ENCODE measurements at places on chromosomes 6 and 20.

GRCh38 chr6:165701564-165702354 is 38.7 kb upstream of the PDE10A start:
- DNase-seq: no peak

DNA sequence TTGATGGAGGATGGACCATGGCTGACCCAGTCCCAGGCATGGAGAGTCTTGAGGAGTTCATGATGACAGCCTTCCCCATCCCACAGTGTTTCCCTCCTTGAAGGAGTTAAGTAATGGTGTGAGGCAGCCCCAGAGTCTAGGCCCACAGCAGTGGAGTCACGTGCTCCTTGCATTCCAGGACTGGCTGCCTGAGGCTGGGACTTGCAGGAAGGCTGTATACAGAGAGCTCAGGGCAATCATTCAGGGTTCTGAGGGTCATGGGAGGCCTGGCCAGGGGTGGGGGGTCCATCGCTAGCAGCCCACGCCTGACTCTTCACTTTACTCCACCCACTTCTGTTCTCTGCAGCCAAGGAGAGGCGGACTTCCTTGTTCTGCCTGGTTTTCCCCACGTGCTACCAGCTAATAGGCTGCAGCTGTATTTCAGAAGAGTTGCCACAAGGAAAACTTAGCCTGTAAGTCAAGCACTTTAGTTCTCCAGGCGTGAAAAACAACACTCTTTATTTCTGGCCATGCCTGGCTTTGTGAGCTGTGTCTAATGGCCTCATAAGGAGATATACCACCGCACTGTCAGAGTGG is 272.5 kb downstream of the DHX35 start:
- DNase-seq: no peak

DNA sequence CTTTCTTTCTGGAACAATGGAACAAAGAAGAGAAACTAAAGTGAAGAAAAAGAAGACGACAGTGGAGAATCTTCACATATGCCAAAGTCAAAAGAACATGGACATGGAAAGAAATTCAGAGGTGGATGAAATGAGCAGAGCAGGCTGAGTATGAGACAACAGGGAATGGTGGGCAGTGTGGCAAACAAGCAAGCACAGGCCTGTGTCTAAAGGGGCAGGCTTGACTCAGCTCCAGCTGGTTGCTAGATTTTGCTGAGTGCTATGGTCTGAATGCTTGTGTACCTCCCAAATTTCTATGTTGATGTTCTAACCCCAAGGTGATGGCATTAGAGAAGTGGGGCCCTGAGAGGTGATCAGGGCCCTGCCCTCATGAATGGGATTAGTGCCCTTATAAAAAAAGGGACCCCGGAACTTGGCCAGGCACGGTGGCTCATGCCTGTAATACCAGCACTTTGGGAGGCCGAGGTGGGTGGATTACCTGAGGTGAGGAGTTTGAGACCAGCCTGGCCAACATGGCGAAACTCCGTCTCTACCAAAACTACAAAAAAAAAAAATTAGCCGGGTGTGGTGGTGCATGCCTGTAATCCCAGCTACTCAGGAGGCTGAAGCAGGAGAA is 49.6 kb downstream of the ZMYND8 start:
- DNase-seq: no peak

DNA sequence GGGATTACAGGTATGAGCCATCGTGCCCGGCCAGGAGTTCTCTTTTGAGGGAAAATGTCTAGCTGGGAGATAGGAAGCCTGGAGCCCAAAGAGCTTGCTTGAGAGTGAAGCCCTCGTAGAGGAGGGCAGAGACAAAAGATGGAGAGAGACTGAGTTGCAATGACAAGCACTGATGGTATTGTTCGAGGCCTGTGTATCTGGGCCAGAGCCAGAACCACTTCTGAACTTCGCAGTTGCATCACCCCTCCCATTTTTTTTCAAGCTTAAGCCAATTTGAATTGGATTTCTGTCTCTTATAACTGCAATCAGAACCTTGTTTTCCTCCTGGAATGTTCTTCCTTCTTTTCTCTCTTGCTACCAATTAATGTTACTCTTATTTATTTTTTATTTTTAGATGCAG is 83.1 kb downstream of the KCNB1 start:
- DNase-seq: no peak

DNA sequence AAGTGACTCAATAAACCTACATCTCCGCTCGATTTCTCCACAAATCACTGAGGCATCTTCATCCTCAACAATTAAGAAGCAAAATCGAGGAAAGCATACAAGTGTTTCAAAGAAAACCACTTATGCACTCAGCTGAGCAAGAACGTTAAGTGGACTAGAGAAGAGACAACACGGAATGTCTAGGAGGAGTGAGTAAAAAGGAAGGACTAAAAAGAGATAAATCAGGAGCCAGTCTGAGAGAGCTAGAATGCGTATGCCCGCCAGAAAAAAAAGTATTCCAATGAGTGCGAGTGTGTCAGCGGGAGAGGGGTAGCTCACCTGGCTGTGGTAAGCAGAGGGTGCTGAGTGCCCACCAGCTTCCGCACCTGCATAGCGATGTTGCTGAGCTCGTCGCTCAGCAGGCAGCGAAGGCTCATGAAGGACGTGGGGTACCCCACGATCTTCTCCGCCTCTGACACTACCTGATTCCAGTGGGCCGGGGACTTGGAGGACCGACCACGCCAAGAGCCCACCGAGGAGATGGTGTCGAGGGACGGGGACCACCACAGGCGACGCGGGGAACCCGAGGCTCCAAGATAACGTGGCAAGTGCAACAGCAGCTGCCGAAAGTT is 587 bp downstream of the PDSS2 start:
- peak; percentile 25 for DNase-seq

- no peak for DNase-seq
These were observed 1.7 kb downstream of the PHF10 start for GRCh38 chr6:169722362-169723199.

GRCh38 chr20:49987015-49987867 is 4.5 kb downstream of the SNAI1 start:
- no peak for DNase-seq

DNA sequence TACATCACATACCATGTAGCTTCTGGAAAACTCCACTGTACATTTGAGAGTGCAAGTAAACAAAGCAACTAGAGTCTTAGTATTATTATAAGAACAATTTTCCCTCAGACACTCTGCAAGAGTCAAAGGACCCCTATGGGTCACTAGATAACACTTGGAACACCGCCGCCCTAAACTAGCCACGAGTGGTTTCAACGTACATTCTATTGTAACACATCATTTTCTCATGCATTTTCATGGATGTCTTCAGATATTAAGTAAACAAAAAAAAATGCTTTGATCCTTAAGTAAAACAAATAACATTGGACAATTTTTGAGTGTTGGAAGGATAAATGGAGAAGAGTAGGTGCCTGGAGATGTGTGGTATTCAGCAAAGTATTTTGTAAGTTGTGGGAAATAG is 3.2 kb upstream of the RNF146 start:
- DNase-seq: no peak

- no peak for DNase-seq
These were observed 119.9 kb upstream of the CEP85L start for GRCh38 chr6:118771253-118771652.

GRCh38 chr20:51185277-51185676 is 162.4 kb upstream of the KCNG1 start:
- no peak for DNase-seq

GRCh38 chr6:150723857-150724256 is 124.2 kb downstream of the PLEKHG1 start:
- no peak for DNase-seq
